Fibroblast of villous mesenchyme (primary cell): ENCODE measurements at places on chromosomes 6 and 20.

GRCh38 chr20:22905658-22906057, 129.5 kb upstream of the SSTR4 start:
- no peak for DNase-seq

- DNase-seq: no peak
Measured at GRCh38 chr6:26355366-26355765, 9.6 kb upstream of the BTN3A2 start.

DNA sequence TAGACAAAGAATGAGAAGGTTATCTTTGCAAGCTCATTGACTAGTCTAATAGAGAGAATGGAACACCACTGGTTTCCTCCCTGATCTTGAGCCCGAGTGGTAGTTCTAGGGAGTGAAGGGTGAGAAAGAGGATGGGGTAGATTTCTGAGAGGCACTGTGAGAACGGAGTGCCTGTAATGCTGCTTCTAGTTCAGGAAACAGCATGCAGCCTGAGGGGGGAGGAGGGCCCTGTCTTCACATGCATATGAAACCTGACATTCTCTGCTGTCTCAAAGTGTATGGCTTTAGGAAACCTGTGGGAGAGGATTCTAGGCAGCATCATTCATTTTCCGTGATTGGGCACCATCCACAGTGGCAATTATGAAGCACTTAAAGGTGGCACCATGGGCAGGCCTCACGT, 259.4 kb upstream of the MAN1A1 start:
- no peak for DNase-seq

GRCh38 chr6:140736231-140736630, 1361.8 kb upstream of the CITED2 start:
- DNase-seq: peak; percentile 20

- DNase-seq: no peak
Measured at GRCh38 chr6:85470023-85470410, 20.1 kb downstream of the NT5E start.

GRCh38 chr6:18632670-18633410, 245.7 kb downstream of the RNF144B start:
- DNase-seq: peak; percentile 60

DNA sequence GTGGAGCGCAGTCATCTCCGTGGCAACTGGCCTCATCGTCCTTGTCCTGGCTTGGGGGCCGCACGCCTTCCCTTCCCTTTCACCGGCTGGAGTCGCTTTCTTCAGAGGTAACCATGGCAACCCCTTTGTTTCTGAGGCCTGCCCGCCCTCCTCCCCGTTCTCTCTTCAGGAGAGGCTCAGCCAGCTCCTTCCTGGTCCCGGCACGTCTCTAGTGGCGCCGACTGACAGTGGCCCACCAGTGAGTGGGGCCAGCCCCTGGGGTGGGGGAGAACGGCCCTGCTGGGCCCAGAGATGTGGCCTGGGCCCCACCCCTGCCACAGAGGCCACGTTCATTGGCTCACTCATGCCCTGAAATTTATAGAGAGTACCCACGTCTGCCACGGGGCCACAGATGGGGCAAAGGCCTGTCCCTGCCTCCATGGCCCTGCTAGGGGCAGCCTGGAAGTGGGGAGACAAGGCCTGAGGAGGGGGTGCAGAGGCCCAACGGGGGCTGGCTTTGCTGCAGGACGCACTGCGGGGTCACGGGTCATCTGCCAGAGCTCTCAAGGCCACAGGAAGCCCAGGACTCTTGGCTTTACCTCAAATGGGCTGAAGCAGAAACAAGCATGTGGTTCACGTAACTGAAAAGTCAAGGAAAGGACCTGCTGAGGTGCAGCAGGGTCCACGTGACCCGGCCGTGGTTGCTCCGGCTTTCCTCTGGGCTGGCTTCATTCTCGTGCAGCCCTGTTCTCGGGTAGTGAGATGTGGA, 1.4 kb upstream of the OSBPL2 start:
- DNase-seq: no peak

DNA sequence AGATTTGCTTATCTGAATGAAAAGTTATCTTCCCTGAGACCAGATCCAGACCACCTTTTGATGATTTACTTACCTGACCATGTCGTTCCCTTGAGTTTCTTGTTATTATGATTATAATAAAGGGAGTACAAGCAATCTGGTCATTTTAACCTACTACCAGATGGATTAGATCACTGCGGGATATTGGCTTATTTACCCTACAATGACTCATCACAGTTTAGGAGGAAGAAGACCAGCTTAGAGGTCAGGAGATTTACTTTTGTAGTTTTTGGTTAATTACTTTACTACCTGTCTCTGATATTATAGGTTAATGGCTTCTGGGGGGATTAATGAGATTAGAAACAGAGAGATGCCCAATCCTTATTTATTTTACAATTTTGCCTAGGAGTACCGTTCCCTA, 10.7 kb downstream of the PKIB start:
- DNase-seq: peak; percentile 59

DNA sequence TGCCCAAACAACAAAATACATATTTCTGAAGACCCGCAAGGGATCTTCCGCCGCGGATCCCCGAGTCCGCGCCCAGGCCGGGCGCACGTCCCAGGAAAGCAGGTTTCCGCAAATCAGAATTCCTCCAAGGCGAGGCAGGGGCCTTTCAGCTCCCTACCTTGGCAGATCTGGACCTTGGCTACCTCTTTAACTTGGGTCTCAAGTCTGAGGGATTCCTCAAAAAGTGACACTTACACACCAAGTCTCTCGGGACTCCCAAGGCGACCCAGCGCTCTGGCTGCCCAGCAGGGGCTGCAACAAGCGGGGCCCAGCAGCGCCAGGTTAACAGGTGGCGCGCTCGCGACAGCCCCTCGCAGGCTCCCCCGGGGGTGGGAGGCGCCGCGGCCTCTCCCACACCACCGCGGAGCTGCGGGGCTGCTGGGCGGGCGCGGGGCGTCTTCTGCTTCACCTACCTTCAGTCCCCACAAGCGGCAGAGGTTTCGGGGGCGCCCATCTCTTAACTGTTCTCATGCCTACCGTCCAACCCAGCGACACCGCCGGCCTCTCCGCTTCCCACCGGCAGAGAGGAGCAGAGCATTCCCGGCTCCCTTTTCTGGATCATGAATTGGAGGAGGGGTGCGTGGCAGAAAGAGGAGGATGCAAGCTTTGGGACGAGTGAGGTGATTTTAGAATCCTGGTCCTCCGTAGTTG, 414 bp downstream of the SIM1 start:
- DNase-seq: no peak
